ENCODE measurements at places on chromosomes 6 and 20. TPM values are rescaled to one million over a fixed set of nuclear protein-coding genes. Genes with fewer than 3 reads are reported as not detected.

DNA sequence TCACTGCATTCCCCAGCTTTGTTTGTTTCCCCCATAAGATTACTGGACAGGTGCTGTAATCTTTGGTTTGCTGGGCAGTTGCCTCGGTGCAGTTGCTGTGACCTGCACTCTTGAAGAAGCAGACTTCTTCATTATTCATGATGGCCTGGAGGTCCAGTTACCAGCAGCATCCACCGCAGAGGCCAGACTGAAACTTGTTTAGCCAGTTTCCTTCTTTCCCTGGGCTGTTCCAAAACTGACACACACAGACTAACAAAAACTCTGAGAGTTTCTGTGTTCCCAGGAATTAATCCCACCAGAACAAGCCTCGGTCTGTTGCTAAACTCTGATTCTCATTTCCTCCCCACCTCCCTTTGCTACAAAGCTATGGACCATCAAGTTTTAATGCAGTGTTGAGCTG lies 144.1 kb downstream of the QRSL1 start:
- no peaks in the 10 kb centered on the region for H3K27me3 ChIP-seq
- H3K4me1 ChIP-seq: no peaks in the 10 kb centered on the region

DNA sequence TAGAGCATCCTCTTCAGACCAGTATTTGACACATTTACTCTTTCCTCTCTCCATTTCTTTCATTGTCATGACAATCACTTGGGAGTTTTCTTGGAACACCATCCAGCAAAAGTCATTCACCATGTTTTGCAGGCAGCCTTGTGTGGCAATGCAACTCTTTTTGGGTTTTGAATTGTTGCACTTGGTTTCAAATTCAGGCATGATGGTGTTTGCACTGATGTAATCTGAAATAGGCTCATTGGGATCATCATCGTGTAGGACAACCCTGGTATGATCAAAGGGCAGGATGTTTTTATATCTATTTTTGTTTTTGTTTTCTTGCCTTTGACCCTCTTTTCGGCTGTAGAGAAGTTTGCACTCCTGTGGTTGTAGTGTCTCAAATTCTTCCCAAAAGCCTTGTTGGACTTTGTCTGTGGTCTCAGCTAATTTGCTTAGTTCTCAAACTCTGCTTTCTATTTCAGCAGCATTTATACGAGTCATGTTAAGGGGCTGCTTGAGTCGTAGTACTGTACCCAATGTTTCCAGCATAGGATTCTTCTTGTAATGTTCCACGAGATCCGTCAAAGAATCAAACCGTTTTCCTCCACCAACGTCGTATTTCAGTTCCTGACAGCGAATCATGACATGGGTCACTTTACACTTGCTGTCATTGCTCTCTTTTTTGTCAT lies 160.8 kb upstream of the TNFAIP3 start:
- no peak for DNase-seq
- H3K27me3 ChIP-seq: no peaks in the 10 kb centered on the region
- H3K4me1 ChIP-seq: peaks cover 26% of the 10 kb centered on the region
- no peak overlapping the region for H3K27ac ChIP-seq

- H3K27ac ChIP-seq: no peak overlapping the region
- H3K4me1 ChIP-seq: no peaks in the 10 kb centered on the region
- DNase-seq: no peak
- H3K27me3 ChIP-seq: no peaks in the 10 kb centered on the region
- H3K36me3 ChIP-seq: no peaks in the 10 kb centered on the region
These were observed 352.1 kb downstream of the MMUT start for GRCh38 chr6:49110916-49111315.

Gene MYO6
- polyA plus RNA-seq: 0.27 TPM

Gene CRIP3
- not detected for polyA plus RNA-seq

DNA sequence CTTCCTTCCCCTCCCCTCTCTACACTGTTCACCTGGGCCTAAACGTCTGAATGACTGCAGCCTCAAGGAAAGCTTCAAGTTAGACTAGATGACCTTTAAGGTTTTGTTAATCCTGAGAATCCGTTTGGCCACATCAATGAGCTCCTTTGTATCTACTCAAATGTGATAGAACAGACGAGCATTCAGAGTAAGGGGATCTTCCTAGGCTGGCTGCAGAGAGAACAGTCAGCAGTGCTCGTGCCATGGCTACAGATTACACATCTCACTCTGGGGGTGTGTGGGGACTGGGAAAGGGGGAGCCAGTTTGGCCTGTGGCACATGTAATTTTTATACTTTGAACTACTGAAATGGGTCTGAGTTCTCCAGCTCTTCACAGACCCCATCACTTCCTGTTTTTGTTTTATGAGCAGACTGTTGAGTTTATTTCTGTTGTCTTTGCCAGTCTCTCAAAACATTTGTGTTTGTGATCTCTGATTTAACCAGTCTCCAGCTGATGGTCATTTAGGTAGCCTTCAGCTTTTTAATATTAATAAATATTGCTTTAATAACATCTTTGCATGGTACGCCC lies 50.9 kb downstream of the KCNS1 start:
- peaks cover 58% of the 10 kb centered on the region for H3K4me1 ChIP-seq
- H3K36me3 ChIP-seq: peaks cover 6% of the 10 kb centered on the region
- H3K4me3 ChIP-seq: no peak overlapping the region
- peak overlapping the region; percentile 54 for H3K27ac ChIP-seq
- H3K27me3 ChIP-seq: no peaks in the 10 kb centered on the region

DNA sequence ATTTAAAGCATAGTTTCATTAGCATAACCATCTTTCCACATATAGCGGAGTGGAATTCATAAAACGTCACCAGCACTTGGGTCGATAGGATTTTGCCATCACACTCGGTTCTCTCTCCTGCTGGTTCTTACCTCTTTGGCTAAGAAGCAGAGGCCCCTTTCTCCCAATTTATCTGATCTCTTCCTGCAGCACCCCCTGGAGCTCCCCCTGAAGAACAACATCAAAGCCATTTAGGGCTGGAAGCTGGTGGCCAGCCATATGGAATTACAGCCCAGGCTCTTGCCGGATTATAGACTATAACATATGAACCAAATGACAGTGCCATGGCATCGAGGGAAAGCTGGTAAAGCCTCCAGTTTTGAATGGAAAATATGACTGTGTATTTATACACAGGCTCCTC lies 6.4 kb upstream of the KIF6 start:
- no peaks in the 10 kb centered on the region for H3K4me1 ChIP-seq
- DNase-seq: no peak
- H3K4me3 ChIP-seq: no peak overlapping the region
- H3K36me3 ChIP-seq: no peaks in the 10 kb centered on the region
- no peak overlapping the region for H3K27ac ChIP-seq

- DNase-seq: no peak
- H3K4me1 ChIP-seq: no peaks in the 10 kb centered on the region
- no peak overlapping the region for H3K27ac ChIP-seq
- H3K27me3 ChIP-seq: no peaks in the 10 kb centered on the region
- H3K36me3 ChIP-seq: no peaks in the 10 kb centered on the region
- no peak overlapping the region for H3K4me3 ChIP-seq
These were observed 65.0 kb downstream of the SOBP start for GRCh38 chr6:107554918-107555317.

GRCh38 chr6:164469276-164469949 lies 840.0 kb downstream of the C6orf118 start:
- no peaks in the 10 kb centered on the region for H3K4me1 ChIP-seq
- H3K27me3 ChIP-seq: no peaks in the 10 kb centered on the region
- no peak overlapping the region for H3K27ac ChIP-seq
- no peaks in the 10 kb centered on the region for H3K36me3 ChIP-seq
- DNase-seq: no peak
- no peak overlapping the region for H3K4me3 ChIP-seq

DNA sequence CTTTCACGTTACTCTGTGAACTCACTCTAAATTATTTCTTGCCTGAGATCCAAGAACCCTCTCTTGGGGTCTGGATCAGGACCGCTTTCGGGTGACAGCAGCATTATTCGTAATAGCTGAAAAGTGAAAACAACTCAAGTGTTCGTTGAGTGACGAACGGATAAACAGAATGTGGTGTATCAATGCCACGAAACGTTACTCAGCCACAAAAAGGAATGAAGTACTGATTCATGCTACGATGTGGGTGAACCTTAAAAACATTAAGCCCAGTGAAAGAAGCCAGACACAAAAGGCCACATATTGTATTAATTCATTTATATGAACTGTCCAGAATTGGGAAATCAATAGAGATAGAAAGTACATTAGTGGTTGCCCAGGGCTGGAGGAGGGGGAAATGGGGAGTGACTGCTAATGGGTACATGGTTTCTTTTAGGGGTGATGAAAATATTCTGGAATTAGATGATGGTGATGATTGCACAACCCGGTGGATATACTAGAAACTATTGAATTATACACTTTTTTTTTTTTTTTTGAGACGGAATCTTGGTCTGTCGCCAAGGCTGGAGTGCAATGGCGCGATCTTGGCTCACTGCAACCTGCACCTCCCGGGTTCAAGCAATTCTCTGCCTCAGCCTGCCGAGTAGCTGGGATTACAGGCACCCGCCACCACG lies 8.4 kb downstream of the PTGIS start:
- H3K4me3 ChIP-seq: no peak overlapping the region
- H3K27me3 ChIP-seq: no peaks in the 10 kb centered on the region
- H3K27ac ChIP-seq: no peak overlapping the region
- no peaks in the 10 kb centered on the region for H3K36me3 ChIP-seq
- no peaks in the 10 kb centered on the region for H3K4me1 ChIP-seq

Measured in naive thymus-derived CD4-positive, alpha-beta T cell (primary cell).